ENCODE measurements at places on chromosomes 3 and 15.

DNA sequence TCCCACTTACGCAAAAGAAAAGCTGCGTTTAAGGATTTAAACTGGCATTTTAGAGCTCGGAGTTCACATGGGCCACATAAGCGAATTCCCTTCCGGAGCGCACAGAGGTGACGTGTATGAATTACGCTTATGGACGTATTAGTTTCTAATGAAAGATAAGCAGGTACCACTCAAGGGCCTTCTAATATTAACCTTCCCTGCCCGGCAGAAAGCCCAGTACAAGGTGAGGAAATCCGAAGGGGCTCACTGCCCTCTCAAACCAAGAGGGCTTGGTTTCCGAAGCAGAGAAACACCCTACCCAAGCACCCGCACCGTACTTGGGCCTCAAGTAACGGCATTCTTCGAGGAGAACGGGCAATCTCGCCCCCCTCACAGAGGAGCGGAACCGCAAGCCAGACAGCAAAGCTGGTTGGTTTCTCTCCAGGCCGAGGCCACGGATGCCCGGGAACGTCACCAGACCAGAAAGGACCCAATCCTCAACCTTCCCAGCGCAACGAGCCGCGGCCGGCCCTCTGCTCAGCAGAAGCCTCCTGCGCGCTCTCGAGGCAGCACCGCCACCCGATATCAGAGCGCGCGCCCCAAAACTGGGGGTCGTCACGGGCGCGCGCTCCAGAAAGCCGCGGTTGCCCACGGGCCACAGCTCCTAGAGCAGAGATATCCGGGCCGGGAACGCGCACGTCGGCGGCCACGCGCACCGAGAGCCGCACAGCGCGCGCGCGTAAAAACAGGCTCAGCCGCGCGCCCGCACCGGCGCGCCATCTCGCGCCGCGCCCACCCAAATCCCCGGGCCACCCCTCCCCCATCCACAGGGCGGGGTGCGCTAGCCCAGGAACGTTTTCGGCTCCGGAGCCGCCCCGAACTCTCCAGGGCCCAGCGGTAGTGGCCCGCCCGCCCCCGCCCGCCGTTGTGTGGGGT, 676 bp downstream of the QRICH1 start:
- peak; percentile 83 for DNase-seq

- no peak for DNase-seq
Observed at GRCh38 chr3:159157275-159157674, 355.4 kb downstream of the MFSD1 start.

DNA sequence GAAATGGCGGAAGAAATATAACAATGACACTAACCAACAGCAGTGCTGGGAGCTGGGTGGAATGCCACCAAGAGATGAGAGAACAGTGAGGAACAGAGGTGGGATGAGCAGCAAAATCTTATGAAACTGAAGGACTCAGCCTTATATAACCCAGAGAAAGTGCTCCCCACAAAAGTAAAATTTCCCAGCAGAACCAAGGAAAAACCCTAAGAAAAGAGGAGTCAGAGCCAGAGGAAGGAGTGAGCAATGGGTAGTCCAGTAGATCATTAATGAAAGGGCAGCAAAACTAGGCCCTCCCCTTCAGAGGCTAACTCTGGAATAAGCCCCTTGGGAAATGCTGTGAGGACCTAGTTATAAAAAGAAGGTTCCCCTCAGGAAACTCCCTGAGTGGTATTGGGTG, 24.7 kb upstream of the UBE2E1 start:
- DNase-seq: no peak

- DNase-seq: no peak
Observed at GRCh38 chr15:64970698-64971097, 19.0 kb downstream of the SPG21 start.

DNA sequence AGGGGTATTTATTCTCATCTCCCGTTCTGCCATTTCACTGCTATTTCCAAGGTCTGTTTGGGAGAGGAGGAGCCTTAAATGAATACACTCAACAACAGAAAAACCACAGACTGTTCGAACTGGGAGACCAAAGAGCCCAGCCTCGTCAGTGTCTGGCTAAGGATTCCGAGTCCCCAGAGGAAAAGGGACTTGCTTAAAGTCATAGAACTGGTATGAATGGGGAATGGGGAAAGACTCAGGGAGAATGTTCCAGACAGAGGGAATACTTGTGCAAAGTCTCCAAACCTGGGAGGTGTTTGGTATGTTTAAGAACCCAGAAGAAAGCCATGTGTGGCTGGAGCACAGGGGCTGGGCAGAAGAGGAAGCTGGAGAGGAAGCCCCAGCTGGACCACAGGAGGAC, 46.9 kb downstream of the FAM43A start:
- no peak for DNase-seq

GRCh38 chr3:28924744-28925360, 356.0 kb upstream of the RBMS3 start:
- no peak for DNase-seq

- DNase-seq: no peak
Observed at GRCh38 chr3:153903430-153903829, 217.8 kb upstream of the ARHGEF26 start.

DNA sequence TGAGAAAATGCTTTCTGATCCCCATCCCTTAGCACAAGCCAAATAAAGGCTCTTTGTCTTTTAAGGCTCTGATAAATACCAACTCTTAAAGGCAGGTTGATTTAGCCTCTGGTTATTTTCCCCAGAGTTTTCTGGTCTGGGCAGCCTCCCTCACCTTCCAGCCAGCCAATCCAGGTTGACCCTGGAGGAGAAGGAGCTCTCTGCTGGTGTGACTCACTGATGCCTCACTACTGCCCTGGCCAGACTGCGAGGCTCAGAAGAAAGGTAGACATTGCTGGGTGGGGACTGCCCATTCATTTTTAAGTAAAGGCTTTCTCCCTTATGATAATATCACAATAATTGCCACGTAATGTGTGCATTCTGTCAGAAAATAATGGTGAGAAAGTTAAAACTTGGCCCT, 37.1 kb downstream of the SLCO3A1 start:
- no peak for DNase-seq

DNA sequence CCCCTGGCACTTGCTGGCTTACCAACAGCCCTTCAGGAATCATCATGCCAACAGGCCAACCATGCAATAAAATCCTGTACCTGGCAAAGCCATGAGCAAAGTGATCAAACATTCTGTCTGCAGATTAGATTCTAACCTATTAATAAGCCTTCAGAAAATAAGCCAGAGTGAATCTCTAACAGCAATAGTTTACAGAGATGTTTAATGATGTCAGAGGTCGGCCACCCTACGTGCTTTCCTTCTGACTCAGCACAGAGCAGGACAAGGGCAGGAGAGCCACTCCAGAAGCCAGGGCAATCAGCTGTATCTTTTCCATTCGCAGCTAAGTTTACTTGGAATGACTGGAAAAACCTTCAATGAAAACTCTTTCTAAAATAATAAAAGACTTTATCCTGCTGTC, 13.1 kb downstream of the COL8A1 start:
- no peak for DNase-seq

DNA sequence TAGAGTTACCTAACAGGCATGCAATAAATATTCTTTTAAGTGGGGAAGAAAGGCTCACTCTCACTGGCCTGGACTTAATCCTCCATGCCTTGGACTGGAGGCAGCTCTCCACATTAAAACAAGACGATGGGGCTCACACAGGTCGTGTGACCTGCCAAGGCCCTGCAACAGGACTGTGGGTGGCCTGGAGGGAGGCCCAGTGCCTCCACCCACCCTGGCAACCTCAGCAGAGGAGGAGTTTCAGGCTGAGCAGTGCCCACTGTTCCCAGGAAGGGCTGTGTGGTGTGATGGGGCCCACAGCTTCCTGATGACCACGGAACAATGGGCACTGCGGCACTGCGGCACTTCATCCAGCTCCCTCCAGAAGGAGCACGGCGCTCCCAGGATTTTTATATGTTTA, 5.5 kb downstream of the UROC1 start:
- no peak for DNase-seq

GRCh38 chr3:123150449-123151215, 51.1 kb upstream of the SEC22A start:
- DNase-seq: no peak

DNA sequence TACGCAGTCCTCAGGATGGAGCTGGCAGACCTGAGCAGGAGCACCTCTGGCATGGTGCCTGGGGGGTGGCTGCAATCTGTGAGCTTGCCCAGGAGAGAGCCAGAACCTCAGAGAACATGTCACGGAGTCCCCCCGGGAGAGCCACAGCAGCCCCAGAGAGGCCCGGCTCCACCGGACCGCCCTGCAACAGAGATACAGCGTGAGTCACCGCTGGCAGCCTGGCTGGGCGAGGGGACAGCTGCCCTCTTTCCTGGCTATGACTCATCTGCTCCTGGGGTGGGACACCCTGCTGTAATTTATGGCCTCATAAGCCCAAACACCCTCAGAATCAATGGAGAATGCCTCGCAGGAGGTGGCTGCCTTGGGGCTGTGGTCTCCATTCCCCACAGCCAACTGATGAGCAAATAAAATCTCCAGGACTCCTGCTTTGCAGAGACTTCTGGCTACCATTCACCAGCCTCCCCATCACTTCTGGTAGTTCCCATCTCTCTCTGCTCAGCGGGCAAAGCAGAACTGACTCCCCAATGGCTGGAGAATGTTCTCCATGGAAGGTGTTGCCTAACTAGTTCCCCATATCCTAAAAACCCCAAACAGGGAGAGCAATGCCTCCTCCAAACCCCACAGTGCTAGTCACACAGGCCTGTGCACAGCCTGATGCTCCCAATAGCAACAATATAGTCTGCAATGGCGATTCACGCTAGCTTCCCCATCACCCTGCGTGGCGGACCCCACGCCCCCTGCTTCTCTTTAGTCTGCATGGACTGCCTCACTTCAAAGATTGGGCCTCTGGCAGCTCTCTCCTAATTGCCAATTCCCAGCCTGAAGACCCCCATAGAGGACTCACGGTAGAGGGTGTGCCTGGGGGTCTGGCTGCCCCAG, 21.6 kb downstream of the ACSBG1 start:
- DNase-seq: no peak

DNA sequence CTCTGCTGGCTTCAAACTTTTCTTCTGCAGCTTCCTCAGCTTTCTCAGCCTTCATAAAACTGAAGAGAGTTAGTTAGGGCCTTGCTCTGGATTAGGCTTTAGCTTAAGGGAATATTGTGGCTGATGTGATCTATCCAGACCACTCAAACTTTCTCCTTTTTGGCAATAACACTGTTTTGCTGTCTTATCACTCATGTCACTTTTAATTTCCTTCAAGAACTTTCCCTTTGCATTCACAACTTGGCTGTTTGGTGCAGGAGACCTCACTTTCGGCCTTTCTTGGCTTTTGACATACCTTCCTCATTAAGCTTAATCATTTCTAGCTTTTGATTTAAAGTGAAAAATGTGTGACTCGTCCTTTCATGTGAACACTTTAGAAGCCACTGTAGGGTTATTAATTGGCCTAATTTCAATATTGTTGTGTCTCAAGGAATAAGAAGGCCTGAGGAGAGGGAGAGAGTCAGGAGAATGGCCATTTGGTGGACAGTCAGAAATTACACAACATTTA, 60.7 kb downstream of the SLC24A1 start:
- no peak for DNase-seq

- no peak for DNase-seq
Observed at GRCh38 chr3:156461889-156462288, 93.0 kb downstream of the SSR3 start.

DNA sequence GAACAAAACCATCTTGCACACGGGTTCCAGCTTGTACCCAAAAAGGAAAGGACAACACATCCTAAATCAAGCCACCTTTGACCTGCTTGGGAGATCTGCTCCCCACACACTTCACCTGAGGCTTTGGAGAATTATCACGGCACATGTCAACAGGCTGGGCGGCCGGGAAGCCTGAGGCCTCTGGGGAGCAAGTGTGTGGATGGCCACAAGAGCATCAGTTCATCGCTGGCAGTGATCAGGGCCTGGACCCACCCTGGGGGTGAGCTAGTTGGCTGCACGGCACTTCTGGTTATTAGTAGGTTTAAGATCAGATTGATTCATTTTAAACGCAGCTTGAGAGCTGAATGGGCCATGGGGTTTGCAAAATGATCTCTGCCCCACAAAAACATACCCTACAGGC, 108.5 kb downstream of the CHSY1 start:
- DNase-seq: no peak

DNA sequence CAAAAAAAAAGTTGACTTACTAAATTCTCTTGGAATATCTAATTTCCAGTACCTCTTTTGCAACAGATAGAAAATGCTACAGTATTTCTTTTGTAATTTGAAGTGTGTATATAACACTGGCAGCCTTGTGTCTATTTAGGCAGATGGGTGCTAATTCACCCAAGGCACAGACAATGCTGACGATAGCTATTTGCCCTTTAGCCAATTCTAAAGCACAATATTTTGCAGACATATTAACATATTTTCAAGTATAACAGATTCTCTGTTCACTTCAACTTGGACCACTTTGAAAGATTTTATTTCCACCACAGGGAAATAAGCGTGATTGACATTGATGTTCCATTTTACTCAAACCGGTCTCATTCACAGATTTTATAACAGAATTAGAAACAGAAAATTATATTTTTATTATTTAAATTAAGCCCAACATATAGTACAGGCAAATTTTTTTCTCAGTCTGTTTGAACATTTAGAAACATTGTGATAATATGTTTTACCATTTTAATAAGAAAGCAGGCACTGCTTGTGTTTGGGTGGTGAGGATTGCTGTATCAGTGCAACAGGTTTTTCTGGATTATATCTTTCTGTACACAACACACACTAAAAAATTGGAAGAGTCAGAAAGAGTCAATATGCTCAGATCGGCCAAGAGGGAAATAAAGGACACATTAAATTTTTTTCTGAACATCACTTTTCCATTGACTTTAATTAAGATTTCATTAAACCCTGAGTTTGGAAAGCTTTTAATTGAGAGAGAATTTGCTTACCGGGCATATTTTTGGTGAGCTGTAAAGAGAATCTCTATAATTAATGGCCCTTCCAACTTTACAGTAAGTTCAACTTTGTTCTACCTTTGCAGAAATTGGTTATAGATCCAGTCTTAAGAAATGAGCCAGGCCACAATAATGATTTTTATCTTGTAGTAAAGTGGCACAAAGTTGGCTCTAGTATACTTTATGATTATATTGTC, 327.3 kb upstream of the NR2F2 start:
- DNase-seq: no peak

DNA sequence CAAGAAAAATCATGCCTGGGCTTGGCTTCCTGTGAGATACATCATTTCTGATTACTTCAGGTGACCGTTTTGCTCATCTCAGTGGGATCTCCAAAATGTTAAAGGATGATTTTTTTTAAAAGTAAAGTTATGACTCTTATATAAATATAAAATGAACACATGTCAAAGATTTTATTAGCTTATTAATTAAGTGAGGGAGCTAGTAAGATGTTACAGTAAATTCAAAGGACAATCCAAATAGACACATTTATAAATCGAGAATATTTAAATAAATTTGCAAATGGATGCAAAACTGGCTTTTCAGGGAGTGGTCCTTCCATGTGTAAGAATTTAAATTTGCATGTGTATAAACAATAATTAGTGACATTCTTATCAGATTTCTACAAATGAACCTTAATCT, 87.0 kb downstream of the IQCH start:
- no peak for DNase-seq

- no peak for DNase-seq
Observed at GRCh38 chr15:94480289-94480834, 249.0 kb downstream of the MCTP2 start.
